ENCODE measurements at places on chromosomes 11 and 22. TPM values are rescaled to one million over a fixed set of nuclear protein-coding genes. Genes with fewer than 3 reads are reported as not detected.

Gene MS4A1
- total RNA-seq: not detected

Gene FIBIN
- 8.3 TPM for total RNA-seq

DNA sequence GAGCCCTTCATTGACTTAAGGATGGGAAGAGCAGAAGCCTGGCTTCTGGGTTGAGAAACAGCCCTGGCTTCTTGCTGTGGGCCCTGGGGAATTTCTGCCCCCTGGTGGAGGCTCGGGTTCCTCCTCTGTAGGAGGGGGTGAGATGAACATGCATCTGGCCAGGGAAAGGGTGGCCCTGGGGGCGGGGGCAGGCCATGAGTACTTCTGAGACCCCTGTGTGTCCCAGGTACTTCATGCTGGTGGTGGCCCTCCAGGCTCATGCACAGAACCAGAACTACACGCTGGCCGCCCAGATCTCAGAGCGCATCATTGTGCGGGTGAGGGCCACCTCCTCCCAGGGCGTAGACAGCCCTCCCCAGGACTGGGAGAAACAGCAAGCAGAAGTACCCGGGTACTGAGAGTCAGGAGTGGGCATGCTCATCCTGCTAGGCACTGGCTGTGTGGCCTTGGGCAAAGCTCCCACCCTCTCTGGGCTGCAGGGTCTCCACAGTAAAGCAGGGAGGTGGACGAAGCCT, 15.8 kb downstream of the TMEM258 start:
- peak; percentile 37 for DNase-seq

DNA sequence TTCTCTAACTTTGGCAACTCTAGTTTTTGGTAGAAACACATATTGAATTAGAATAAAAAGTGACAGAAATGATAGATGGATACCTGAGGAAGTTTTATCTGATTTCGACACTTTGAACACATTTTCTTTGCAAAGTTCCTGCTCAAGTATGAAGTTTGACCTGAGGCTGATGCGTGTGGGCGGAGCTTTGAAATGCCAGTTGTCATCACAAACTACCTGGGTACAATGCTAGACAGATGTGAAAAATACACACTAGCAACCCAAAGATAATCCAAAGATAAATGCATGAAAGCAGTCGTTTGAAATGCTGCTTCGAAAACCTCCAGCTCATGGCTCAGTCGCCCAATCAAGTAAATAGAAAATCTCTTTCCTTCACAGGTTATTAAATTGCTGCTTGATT, 54.8 kb downstream of the CD44 start:
- no peak for DNase-seq

Gene SMC1B
- total RNA-seq: not detected

Gene OR52N4
- not detected for total RNA-seq

- DNase-seq: peak; percentile 27
Observed at GRCh38 chr22:32324505-32325415, 32.9 kb upstream of the RFPL3 start.

Gene DNAJB7
- not detected for total RNA-seq

Gene CARD18
- 0.89 TPM for total RNA-seq

Gene DPAGT1
- total RNA-seq: 21.1 TPM

DNA sequence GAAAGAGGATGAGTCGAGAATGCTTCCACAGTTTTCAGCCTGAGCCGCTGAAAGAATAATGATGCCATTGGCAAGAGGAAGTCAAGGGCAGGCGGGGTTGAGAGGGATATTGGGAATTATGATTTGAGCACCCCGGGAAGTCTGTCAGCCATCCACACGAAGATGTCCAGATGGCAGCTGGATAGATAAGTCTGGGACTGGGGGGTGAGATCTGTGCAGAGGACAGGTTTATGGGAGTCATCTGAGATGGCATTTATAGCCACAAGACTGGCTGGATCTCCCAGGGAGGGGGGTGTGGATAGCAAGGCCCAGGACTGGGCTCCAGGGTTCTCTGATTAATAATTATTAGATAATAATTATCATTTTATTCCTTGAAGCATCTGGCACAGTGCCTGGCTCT, 5.1 kb upstream of the STIP1 start:
- no peak for DNase-seq

- no peak for DNase-seq
Observed at GRCh38 chr11:119497717-119498116, 74.7 kb upstream of the THY1 start.
